H4 (cell line): ENCODE measurements at places on chromosomes 5 and 9. TPM values are rescaled to one million over a fixed set of nuclear protein-coding genes. Genes with fewer than 3 reads are reported as not detected.

NDST1 gene
- 18.8 and 26.6 TPM in 2 replicates for total RNA-seq

- DNase-seq = no peak
These were observed 413.4 kb upstream of the SLC30A5 start for GRCh38 chr5:68680366-68680765.

DNA sequence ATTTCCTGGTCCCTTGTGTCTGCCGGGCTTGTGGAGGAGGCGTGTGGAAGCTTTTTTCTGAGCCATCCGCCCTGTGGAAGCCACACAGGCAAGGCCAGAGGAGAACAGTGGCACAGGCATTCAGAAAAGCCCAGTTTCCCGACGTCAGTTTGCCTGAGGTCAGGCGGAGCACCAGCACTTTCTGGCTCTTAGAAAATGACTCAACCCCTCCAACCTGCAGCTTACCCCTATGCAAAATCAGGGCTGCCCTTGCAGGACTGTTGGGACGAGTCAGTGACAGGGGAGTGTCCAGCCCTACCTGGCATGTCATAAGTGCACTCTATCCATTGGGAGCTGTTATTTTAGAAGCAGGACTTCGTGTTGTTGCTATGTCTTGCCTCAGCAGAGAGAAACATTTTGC, 216.0 kb downstream of the NR3C1 start:
- DNase-seq = no peak

DNA sequence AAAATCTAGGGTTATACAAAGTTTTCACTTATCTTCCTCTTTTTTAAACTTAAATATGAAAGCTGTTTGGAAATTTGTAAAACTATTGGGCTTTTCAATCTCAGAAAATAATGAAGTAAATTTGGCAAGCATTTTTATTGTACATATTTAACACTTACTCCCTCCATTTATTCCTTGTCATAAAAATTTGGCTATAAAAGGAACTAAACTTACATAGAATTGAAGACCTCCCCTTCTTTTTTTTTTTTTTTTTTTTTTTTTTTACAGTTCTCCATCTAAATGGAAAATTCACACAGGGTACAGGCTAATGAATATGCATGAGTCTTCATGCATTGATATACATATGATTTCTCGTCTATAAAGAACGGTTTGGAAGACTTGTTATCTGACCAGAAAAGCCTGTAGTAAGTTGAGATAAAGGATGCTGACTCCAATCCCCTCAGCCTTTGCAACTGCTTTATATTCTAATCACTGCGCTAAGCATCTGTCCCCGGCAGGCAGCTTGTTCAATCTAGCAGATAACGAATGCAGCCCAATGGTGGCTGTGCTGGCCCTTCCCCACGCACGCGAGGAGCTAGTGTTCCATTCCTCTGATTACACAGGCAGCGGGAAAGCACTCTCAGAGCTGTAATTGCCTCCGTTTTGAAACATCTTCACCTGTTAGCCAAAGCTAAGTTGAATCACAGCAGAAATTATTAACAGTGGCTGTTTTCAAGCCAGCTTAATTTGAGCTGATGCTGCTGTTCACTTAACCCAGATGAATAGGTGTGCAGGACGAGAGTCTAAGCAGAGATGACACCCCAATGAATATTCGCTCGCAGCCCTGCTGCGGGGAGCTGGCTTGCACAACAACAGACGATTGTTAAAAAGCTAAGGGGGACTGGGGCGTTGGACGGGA, 453.8 kb upstream of the ZNF608 start:
- DNase-seq = no peak
